ENCODE measurements at places on chromosomes 6 and 20. TPM values are rescaled to one million over a fixed set of nuclear protein-coding genes. Genes with fewer than 3 reads are reported as not detected.
A peak's percentile ranks its signal among the peaks of the same experiment; 100 is the strongest.

- no peak overlapping the region for H3K4me3 ChIP-seq
- peaks cover 37% of the 10 kb centered on the region for H3K27me3 ChIP-seq
- DNase-seq = no peak
- peaks cover 19% of the 10 kb centered on the region for H3K4me1 ChIP-seq
These were observed 17.9 kb downstream of the VSTM2L start for GRCh38 chr20:37920679-37921322.

DNA sequence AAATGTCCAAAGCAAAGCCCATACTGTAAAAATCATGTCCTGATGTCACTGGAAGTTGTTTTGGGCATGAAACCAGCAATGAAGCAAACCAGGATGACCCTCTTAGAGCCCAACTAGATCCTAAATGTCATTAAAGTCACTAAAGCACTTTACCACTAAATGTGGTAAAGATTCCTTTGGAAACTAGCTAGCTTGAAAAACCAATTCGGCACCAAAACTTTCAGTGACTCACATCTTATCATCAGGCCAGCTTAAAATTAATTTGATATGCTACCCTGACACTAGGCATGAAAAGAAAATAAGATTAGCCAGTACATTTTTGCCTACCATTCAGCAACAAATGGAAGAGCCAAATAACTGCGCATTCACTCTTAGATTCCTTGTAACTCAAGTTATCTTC lies 145.8 kb downstream of the PACRG start:
- no peaks in the 10 kb centered on the region for H3K4me1 ChIP-seq
- no peak overlapping the region for H3K4me3 ChIP-seq
- DNase-seq = no peak
- no peak overlapping the region for H3K27ac ChIP-seq

- no peaks in the 10 kb centered on the region for H3K27me3 ChIP-seq
- H3K4me1 ChIP-seq = peaks cover 9% of the 10 kb centered on the region
- no peaks in the 10 kb centered on the region for H3K36me3 ChIP-seq
- DNase-seq = no peak
- no peak overlapping the region for H3K27ac ChIP-seq
These were observed 47.7 kb downstream of the AKAP7 start for GRCh38 chr6:131182991-131183425.

DNA sequence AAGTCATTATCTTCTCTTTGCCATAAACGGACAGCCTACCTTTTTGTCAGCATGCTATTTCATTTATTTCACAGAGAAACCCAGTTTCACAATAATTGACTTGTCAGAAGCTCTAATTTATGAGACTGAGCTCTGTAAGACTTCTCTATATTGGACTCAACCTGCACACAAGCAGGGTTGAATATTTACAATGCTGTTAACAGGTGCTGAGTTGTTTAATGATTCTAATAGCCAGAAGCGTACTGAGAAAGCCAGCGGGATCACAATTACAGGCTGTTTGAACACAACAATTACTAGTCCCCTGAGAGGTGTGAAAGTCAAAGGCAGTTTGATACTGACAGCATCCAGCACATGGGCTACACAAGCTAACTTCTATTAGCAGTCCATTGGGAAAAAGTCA lies 128.2 kb upstream of the SIM1 start:
- no peaks in the 10 kb centered on the region for H3K27me3 ChIP-seq
- H3K36me3 ChIP-seq = peaks cover 27% of the 10 kb centered on the region
- no peak for DNase-seq
- no peak overlapping the region for H3K27ac ChIP-seq
- H3K4me1 ChIP-seq = no peaks in the 10 kb centered on the region
- no peak overlapping the region for H3K4me3 ChIP-seq

DNA sequence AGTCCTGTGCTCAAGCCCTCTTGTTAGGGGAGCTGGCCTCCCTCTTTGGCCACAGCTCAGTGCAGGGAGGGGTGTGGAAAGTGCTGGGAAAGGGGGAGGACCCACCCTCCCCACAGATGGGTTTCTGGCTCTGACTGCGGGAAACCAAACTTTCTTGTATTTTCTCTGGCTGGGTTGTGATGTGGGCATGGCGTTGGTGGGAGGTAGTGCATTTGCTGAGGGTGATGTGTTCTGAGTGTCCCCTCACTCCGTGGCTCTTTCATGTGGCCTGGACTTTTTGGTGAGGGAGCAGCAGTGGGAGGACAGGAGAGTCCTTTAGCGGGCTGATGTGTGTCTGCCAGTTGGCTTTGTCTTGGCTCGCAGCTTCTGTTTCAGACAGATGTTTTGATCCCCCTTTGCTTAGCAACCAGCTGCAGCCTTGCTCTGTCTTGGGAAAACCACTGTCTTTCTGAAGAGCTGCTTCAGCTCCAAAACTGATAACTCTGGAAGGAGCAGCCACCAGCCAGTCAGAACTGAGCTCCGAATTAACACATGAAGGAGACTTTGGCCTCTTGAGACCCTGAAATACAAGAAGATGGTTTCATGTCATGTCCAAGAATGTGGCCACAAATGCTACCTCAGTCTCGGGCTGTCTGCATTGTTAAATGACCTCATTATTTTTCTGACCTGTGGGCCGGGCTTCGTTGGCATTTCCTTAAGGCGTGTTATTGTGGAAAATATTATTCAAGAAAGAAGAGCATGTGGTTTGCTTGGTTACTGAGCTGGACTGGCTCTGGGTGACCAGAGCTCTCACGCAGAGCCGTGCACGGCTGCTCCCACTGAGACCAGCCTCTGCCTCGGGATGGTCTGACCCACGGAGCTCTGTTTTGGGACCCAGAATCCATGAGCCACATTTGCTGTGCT lies 21.5 kb downstream of the SYNJ2 start:
- no peaks in the 10 kb centered on the region for H3K27me3 ChIP-seq
- peak; percentile 80 for DNase-seq
- peaks cover 4% of the 10 kb centered on the region for H3K36me3 ChIP-seq
- H3K4me3 ChIP-seq = no peak overlapping the region

DNA sequence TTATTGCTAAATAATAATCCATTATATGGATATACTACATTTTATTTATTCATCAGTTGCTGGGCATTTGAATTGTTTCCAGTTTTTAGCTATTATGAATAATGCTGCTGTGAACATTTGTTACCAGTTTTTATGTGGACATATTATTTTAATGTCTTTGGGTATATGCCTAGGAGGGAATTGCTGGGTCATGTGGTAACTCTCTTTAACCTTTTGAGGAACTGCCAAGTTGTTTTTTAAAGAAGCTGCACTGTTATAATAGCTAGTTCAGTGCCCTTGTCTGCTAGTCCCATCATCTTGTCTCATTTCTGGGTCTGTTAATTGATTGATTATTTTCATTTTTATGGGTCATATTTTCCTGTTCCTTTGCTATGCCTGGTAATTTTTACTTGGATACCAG lies 56.3 kb downstream of the FOXO3 start:
- DNase-seq = no peak
- no peak overlapping the region for H3K4me3 ChIP-seq
- no peaks in the 10 kb centered on the region for H3K27me3 ChIP-seq
- H3K4me1 ChIP-seq = peaks cover 40% of the 10 kb centered on the region
- no peak overlapping the region for H3K27ac ChIP-seq

GRCh38 chr6:118656847-118657451 lies 5.6 kb upstream of the CEP85L start:
- H3K4me1 ChIP-seq = peaks cover 70% of the 10 kb centered on the region
- no peaks in the 10 kb centered on the region for H3K27me3 ChIP-seq
- H3K36me3 ChIP-seq = peaks cover 3% of the 10 kb centered on the region
- peak overlapping the region; percentile 86 for H3K27ac ChIP-seq
- peak; percentile 51 for DNase-seq

DNA sequence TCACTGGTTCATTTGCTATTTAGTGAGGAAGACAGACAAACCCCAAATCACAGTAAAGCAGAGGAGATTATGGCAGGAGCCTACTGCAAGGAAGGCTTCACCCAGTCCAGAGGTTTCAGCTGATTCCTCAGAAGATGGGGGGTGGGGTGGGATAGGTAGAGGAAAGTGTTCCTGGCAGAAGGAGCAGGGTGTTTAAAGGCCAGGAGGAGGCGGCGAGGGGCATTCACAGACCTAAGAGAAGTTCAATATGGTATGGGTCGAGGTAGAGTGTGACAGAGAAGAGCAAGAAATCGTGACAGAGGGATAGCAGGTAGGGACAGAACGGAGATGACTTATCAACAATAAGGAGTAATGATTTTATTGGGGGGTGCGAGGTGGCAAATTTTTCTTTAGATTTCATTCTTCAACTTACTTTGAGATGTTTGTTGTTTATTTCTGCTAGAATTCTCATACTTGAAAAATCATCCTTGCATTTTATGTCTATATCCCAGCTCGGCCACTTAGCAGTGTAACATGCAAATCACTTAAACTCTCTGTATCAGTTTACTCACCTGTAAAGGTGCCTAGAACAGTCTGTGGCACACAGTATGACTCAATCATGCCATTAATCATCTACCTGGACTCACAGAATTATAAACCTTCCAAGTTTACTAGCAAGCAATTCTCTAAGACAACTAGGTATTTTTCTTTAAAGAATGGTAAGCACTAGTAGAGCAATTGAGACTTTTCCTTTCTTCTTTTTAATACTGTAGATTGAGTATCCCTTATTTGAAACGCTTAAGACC lies 176.7 kb downstream of the REV3L start:
- H3K27me3 ChIP-seq = no peaks in the 10 kb centered on the region
- no peak for DNase-seq
- H3K4me1 ChIP-seq = peaks cover 10% of the 10 kb centered on the region
- H3K27ac ChIP-seq = no peak overlapping the region
- no peak overlapping the region for H3K4me3 ChIP-seq

DNA sequence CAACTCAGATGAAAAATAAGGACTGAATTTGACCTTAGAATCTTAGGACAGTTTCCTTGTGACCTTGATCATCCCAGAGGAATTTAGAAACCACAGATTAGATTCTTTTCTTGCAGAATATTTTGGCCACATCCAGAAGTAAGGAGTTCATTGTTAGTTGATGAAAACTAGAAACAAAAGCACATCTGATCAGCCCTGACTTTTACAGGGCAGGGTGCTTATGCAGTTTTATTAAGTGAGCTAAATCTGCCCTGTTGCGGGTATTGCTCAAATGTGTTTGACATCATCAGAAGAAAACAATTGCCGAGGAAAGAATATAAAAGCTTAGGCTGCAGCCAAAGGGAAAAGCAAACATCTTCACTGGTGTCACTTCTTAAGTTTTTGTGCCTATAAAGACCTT lies 100.8 kb downstream of the MTFR2 start:
- no peak overlapping the region for H3K27ac ChIP-seq
- H3K27me3 ChIP-seq = peaks cover 5% of the 10 kb centered on the region
- no peak overlapping the region for H3K4me3 ChIP-seq

GRCh38 chr20:3047486-3048419 lies 1.9 kb downstream of the MRPS26 start:
- H3K27me3 ChIP-seq = no peaks in the 10 kb centered on the region
- H3K4me1 ChIP-seq = peaks cover 35% of the 10 kb centered on the region
- peak overlapping the region; percentile 97 for H3K4me3 ChIP-seq
- no peak for DNase-seq
- peak overlapping the region; percentile 74 for H3K27ac ChIP-seq

GRCh38 chr6:29017428-29017802 lies 12.3 kb upstream of the ZNF311 start:
- DNase-seq = no peak
- peak overlapping the region; percentile 78 for H3K4me3 ChIP-seq
- H3K27me3 ChIP-seq = peaks cover 11% of the 10 kb centered on the region
- H3K27ac ChIP-seq = peak overlapping the region; percentile 75
- peaks cover 9% of the 10 kb centered on the region for H3K4me1 ChIP-seq

- H3K36me3 ChIP-seq = no peaks in the 10 kb centered on the region
- DNase-seq = no peak
- no peak overlapping the region for H3K4me3 ChIP-seq
- H3K27me3 ChIP-seq = peaks cover 2% of the 10 kb centered on the region
- peaks cover 29% of the 10 kb centered on the region for H3K4me1 ChIP-seq
These were observed 426.5 kb downstream of the CD83 start for GRCh38 chr6:14543971-14544585.

DNA sequence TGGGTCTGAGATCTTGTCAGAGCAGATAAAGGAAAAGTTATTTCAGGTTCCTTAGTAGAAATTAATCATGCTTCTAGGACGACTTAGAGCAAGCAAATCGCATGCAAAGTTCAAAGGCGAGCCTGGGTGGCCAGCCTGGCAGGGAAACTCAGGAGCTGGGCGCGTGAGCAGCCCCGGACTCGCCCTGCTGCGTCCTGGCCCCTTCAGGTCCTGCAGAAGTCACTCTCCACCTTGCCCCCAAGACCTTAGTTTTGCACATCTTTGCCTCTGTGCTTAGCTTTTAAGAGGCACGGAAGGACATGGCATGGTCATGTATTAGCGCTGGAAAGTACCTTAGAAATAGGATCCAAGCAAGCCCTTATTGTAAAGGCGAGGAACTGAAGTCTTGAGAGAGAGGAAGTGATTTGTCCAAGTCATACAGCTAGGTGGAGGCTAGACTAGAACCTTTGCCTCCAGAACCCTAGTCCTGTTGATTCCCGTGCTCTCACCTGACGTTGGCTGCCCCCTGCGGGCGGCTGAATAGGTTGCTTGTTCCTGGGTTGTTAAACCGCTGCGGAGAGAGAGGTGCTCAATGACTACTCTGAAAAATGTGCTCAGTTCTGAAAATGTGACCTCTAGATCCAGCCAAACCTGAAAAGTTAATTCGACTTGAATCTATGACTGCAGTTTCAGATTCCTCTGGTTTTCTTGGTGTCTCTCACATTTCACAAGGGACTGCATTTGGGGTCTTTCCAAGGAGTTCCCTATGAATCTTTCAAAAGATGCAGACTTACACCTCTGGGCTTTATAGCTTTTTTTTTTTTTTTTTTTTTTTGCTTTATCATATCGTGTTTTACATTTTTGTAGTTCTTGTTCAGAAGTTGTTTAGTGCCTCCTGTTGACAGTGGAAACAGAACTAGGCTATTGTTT lies 2.7 kb downstream of the MYB start:
- peak overlapping the region; percentile 92 for H3K27ac ChIP-seq
- H3K4me3 ChIP-seq = peak overlapping the region; percentile 88

- no peak overlapping the region for H3K27ac ChIP-seq
- no peaks in the 10 kb centered on the region for H3K27me3 ChIP-seq
- no peak for DNase-seq
- H3K4me1 ChIP-seq = no peaks in the 10 kb centered on the region
- H3K36me3 ChIP-seq = no peaks in the 10 kb centered on the region
- H3K4me3 ChIP-seq = no peak overlapping the region
These were observed 15.5 kb downstream of the TGM3 start for GRCh38 chr20:2311329-2311728.

Gene RAET1E
- not detected for total RNA-seq

Gene MICAL1
- total RNA-seq = 45.0 TPM

Gene MBOAT1
- 14.0 TPM for total RNA-seq

Gene RSPO3
- total RNA-seq = not detected

Gene SCGN
- not detected for total RNA-seq

Gene HMGN3
- total RNA-seq = 39.8 TPM

Gene TGM2
- total RNA-seq = not detected

Gene LST1
- total RNA-seq = 16.9 TPM
